ENCODE measurements at places on chromosomes 3 and 15.

DNA sequence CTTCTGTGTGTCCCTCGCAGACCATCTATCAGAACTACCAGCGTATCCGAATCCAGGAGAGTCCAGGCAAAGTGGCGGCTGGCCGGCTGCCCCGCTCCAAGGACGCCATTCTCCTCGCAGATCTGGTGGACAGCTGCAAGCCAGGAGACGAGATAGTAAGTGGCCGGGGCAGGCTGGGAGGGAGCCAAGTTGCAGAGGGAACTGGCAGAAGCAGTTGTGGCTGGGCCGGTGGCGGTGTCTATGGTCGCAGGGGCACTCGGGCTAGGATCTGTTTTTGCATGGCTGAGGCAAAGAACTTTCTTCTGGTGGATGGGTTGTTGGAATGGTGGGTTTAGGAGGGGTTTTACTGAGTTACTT, 10.1 kb downstream of the MCM2 start:
- DNase-seq, result no peak

DNA sequence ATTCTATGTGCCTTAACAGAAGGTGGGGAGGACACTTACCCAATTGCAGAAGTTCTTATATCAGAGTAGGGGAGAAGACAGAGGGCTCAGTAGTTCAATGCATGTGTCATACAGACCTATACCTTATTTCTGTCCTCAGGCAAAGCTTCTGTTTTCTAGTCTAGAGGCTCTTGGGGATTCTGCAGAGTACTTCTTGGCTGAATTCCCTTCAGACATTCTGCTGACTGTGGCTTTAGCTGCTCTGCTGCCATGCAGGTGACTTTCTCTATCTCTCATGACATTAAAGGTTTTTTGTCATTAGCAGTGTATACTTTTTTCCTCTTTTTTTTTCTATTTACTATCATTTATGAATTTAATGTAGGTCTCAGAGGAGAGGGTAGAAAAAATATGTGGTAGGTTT, 172.8 kb upstream of the PLSCR5 start:
- DNase-seq, result no peak

DNA sequence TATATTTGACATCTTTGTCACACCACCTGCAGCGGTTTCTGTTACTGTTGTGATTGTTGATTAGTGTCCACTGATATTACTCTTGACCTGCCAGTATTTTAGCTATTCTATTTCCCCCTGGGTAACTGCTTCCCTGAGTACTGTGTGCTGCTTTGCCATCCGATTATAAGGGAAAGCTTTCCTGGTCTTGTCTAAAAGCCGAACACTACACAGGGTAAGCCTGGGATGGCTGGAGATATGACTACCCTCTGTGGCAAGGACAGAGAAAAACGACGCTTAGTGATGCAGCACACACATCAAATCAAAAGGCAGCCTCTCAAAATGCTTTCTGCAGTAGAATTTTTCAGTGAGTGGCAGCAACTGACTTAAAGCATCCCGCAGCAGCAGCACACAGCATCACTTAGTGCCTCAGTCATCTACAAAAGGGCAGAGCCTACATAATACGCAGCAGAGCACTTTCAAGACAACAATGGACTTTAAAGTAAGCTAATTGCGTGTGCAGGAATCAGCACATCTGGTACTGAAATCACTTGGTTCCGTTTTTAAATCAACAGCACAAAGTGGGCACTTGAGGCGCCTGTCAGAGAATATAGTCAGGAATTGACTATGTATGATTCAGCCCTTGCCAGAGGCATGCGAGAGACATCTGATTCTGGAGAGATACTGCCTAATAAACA, 656.3 kb upstream of the TGFBR2 start:
- no peak for DNase-seq

DNA sequence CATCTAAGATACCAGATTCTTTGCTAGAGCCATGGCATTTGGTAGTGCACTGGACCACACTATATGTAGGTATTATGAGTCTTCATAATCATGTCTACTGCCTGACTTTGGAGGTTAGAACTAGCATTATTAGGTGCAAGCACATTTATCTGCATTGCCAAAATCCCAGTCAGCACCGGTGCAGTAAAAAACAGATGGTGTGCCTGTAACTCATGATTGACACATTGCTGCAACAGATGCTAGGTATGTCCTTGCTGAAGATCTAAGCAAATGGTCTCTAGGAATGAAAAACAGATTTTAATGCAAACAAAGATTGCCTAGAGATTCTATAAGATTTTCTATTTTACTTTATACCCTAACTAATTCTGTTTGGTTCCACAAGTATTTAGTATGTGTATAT, 47.7 kb downstream of the MYO5A start:
- no peak for DNase-seq

DNA sequence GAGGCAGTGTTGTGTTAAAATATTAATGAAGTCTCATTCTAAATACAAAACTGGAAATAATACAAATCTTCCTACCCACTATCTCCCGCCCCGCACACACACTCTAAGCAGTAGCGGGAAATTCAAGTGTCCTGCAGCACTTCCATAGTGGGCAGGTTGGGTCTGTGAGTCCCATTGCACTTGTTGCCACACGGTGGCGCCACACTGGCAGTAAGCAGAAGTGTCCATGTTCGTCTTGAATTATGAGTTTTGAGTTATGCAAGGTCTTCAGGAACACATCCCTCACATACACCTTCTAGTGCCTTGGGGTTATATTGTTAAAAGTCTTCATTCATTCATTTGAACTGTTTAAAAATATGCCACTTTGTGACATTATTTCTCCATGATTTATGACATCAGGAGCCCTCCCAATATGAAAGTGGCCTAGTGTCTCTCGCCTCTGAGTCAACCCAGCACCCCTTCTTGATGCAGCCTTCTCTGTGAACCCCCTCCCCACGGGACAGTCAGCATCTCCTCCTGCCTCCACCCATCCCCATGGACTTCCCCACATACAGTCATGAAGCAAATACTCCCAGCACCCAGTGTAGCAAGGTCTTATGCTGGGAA, 17.6 kb upstream of the CCDC174 start:
- DNase-seq, result peak; percentile 48

DNA sequence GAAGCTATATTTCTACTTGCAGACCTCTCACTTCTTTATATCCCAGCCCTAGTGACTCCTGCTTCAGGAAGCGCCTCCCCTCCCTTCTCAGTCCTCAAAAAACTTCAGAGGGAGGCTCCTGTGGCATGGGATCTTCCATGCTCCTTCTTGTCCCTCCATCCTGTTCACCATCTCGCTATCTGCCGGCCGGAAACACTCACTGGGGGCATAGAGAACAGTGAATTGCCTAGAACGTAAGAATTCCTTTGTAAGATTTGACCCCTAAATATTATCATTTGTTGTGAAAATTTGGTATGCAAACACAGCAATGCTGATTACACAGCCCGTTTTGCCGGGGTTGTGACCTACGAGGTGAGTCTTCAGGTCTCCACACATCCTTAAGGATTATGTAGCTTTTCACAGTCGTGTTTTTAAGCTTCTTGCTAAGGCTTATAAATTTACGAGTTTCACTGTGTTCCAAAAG, 218.7 kb upstream of the ATP10A start:
- no peak for DNase-seq

- DNase-seq, result no peak
Observed at GRCh38 chr3:106191211-106191610, 322.4 kb upstream of the CBLB start.

DNA sequence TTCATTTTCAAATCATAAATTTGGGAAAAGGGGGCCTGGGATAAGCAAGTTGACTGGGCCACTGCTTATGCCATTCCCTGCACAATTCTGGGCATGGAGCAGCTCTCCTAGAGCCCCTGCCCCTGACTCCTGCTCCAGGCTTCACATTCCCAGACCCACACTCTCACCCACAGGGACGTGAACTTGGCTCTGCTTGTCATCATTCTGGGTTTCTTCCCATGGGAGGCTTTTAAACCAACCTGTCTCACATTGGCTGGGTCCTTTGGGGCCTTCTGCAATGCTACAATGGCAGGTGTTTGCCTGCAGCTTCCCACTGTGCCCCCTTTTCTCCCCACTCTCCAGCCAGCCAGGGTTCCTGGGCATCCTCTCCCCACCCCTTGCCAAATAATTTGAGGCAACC, 49.1 kb downstream of the CYP19A1 start:
- no peak for DNase-seq

- DNase-seq, result peak; percentile 94
Observed at GRCh38 chr3:194572143-194572789, 61.0 kb downstream of the TMEM44 start.

GRCh38 chr3:107848351-107848915, 242.4 kb downstream of the CD47 start:
- no peak for DNase-seq

- peak; percentile 1 for DNase-seq
Observed at GRCh38 chr3:8223766-8224165, 277.9 kb upstream of the LMCD1 start.

DNA sequence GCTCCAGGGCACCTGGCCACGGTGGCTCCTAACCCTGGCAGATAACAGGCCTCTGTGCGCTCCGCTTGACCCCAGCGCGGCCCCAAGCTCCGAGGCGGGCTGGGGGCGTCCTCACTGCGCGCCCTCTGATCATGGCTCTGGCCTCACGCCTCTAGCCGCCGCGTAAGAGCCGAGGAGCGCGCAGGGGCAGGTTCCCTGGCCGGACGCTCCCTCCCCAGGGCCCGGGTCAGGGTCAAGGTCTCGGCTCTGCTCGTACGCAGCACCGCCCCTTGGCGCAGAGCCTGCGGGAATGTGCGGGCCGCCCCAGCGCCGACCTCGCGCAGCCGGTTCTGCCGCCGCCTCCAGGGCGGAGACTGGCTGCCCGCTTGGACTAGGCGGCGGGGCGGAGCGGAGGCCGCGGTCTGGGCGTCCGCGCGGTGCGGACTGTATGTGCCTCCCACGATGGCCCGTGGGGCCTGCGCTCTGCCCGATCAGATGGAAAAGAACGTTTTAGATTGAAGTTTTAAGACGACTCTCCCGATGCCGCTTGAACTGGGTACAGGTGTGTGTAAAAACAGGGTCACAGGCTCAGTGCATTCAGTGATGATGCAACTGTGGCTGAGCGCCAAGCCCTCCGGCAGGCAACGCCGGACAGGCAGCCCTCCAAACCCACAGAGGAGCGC, 40.8 kb downstream of the CHST14 start:
- peak; percentile 72 for DNase-seq
